Dermis microvascular lymphatic vessel endothelial cell (primary cell): ENCODE measurements at places on chromosomes 4 and X. TPM values are rescaled to one million over a fixed set of nuclear protein-coding genes. Genes with fewer than 3 reads are reported as not detected.

DNA sequence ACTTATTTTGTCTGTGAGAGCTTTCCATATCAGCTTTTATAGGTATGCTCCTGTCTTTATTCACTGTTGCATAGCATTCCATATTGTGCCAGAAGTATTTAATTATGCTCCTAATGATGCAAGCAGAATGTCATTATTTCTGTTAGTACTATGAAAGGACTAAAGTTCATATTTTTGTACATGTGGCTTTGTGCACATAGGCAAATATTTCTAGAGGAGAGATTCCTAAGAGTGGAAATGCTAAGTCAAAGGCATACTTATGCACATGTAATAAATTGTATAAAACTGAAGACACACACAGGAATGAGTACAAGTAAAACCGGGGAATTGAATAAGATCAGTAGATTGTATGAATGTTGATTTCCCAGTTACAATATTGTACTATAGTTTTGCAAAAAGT, 1.9 kb upstream of the ASB9 start:
- DNase-seq = no peak

GRCh38 chr4:176959980-176960379, 167.3 kb upstream of the VEGFC start:
- no peak for DNase-seq

DNA sequence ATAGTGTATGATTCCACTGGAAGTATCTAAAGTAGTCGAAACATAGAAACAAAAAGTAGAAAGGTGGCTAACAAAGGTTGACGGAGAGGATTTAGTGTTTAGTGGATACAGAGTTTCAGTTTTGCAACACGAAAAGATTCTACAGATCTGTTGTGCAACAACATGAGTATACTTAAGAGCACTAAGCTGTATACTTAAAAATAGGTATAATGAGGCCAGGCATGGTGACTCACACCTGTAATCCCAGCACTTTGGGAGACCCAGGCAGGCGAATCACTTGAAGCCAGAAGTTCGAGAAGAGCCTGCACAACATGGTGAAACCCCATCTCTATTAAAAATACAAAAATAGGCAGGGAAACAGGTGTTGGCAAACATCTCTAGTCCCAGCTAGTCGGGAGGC, 7.9 kb upstream of the ATRX start:
- no peak for DNase-seq

GRCh38 chr4:3762264-3762663, 3.9 kb upstream of the ADRA2C start:
- no peak for DNase-seq

DNA sequence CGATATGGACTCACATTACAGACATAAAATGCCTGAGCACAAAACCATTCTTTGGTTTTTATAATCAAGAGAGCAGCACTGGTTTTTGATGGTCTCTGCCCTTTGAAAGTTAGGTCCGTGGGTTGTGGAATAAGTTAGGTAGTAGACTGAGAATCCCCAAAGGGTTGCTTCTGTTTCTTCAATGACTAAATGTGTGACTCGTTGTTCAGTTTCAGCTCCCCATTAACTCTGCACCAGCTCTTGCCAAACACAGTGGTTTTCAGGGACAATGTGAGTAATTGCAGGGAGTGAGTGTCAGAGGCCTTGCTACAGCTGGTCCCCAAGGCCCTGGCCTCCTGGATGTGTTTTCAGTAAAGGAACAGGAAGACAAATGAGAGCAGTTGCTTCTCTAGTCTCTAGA, 24.8 kb downstream of the SMIM20 start:
- DNase-seq = no peak

DNA sequence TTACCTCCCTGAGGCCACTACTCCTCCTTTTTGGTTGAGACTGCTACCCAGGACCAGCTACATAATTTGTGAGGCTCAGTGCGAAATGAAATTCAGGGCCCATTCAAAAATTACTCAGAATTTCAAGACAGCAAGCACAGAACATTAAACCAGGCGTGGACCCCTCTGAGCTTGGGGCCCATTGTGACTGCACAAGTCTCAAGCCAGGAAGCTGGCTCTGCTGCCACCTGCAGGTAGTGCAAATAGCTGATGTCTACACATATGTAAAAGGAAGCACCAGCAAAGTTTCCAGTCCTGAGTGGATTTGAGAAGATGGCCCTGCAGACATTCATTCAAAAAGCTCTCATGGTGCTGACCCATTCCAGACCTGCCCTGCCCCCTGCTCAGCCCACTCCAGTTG, 213.4 kb upstream of the LNX1 start:
- peak; percentile 14 for DNase-seq

GRCh38 chrX:10243106-10243505, 86.3 kb downstream of the CLCN4 start:
- peak; percentile 45 for DNase-seq

- no peak for DNase-seq
Measured at GRCh38 chr4:146975036-146975435, 29.4 kb upstream of the TTC29 start.

- DNase-seq = peak; percentile 21
Measured at GRCh38 chr4:126777649-126778048, 855.1 kb upstream of the INTU start.

GRCh38 chr4:169266081-169266480, 4.7 kb downstream of the SH3RF1 start:
- no peak for DNase-seq

- DNase-seq = no peak
Measured at GRCh38 chrX:28851871-28852270, 264.6 kb downstream of the IL1RAPL1 start.

GRCh38 chrX:2828959-2829411, 255 bp downstream of the GYG2 start:
- no peak for DNase-seq

DNA sequence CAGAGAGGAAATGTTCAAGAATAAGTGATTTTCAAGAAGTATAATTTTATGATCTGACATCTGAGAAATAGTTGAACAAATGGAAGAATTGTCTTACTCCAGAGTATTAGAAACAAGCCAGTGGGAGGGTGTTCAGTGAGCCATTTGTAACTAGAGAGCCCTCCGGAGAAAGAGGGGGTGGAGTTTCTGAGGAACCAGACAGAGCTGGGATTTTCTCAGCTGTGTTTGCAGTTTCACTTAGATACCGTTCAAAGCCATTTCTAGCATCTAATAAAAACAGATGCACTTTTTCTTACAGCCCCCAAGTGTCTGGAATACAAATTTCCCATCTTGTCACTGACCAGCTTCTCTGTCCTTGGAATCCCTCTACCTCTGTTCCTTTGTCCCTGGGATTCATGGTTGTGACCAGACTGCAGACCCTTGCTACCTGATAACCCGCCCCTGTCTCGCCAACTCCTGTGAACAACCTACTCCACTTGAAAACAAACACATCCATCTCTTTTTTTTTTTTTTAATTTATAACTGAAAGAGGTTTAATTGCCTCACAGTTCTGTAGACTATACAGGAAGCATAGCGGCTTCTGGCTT, 132.8 kb upstream of the KLF3 start:
- no peak for DNase-seq

GRCh38 chr4:7716010-7716721, 223.5 kb downstream of the AFAP1 start:
- no peak for DNase-seq

- DNase-seq = no peak
Measured at GRCh38 chr4:3715061-3715854, 50.9 kb upstream of the ADRA2C start.

GRCh38 chr4:145531223-145531622, 49.6 kb downstream of the SMAD1 start:
- DNase-seq = no peak

DNA sequence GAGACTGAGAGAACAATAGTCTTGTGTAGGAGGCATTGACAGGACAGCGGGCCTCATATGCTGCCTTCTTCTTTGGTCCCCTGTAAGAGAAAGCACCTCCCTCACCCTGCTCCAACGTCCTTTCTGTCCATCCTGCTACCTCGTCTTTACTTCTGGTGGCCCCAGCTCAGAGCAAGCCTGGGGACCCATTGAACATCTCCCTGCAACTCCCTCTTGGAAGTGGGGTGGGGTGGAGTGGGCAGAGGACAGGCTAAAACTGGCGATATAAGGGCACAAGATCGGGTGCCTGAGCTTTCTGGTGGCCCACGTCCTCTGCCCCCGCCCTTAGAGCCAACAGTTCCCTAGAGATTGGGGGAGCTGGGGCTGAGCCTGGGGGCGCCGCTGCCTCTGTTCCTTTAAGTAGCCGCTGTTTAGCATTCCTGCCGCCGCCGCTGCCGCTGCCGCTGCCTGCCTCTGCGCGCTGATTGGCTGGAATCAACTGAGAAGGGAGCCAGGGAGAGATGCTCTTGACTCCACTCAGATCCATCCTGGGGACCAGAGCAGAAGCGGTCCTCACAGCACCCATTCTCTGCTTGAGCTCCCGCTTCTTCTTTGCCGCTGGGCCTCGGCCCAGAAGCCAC, at the start of gene DLG3:
TSS of gene DLG3 (plus strand) at position 510 of the 620 bp plus-strand sequence. CDS start 367 bp downstream, outside the sequence.
- DNase-seq = no peak

DNA sequence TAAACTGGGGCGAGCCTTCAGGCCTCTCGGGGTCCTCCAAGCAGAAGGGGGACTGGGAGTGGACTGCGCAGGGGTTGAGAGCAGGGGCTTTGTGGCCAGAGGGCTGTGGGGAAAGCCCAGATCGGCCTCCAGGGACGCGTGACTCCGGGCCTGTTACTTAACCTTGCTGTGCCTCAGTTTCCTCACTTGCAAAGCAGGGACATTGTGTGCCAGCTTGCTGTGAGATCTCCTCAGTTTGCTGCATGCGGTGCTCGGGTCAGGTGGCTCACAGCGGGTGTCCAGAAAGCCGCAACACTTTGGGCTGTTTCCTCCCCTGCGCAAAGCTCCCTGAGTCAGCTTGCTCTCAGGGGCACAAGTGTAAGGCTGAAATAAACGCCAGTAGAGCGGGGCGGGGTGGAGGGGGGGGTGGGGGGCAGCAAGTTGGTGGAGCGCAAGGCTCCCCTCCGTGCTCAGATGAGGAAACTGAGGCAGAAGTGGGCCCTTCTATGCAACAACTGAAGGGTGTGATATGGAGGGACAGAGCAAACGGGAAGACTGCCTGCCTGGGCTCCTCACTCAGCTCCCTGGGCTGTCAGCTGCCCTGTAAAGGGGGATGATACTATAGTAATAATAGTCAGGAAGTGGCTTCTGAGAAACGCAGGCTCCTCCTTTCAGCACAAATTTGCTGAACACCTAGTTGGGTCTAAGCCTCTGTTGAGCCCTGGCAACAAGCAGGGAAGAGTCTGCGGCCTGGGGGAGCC, 101.0 kb downstream of the HMX1 start:
- no peak for DNase-seq

DNA sequence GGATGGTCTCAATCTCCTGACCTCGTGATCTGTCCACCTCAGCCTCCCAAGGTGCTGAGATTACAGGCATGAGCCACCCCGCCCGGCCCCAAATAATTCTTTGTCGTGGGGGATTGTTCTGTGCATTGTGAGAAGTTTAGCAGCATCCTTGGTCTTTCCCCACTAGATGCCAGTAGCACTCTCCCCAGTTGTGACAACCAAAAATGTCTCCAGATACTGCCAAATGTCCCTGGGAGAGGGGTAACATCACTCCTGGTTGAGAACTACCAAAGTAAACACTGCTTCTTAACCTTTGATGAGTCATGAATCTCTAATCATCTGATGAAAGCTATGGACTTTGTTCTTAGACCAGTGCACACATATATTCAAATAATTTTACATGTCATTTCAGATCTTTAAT, 90.7 kb upstream of the BRS3 start:
- DNase-seq = no peak

GRCh38 chr4:102256321-102256720, 89.0 kb downstream of the SLC39A8 start:
- DNase-seq = no peak

DNA sequence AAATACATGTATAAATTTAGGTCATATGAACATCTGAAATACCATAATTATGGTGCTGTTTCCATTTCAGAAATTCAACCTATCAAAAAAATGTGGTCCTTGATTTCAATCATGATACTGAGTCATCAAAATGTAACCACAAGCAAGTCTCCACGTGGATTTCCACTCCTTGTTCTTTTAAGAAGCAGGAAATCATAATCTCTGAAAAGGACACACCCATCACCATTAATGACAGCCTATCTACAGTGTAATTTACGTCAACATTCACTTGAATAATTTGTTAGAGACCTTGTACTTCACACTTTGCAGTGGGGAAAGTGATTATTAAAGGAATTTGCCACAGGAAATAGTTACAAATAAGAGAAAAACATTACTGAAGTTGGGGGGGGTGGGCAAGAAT, 17.7 kb upstream of the SLC7A11 start:
- peak; percentile 52 for DNase-seq

DNA sequence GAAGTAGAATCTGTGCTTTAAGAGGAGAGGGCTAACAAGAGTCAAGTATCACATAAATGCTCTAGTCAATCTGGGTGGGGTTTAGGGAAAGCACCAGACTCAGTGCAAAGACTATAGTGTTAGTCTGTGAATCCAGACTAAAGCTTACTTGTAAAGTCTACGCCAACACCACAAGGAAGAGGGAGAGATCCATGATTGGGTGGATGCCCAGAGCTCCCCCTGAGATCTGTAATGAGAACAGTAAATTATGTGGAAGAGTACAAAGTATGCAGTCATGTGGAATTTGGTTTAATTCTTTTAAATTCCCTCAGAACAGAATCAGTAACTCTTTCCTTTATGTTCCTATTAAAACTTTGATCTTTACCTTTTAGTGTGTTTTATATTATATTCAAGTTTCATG, 354.7 kb upstream of the SPANXN4 start:
- no peak for DNase-seq

- no peak for DNase-seq
Measured at GRCh38 chr4:127469959-127470809, 162.6 kb upstream of the INTU start.

DNA sequence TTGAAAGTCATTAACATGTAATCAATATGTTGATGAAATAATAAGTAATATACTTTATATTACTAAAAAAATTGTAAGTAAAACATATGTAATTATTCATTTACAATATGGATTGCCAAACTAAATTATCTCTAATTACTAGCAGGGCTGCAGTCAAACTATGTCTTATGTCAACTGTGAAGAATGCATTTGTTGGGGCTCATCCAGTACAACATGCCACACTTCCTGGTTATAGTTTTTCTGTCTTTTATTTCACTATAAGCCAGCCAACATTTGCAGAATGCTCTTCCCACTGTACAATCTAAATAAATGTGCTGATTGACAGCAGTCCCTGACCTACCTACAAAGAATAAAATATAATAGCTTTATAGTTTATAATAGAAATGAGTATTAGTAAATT, 975.4 kb upstream of the NDST4 start:
- no peak for DNase-seq

- DNase-seq = no peak
Measured at GRCh38 chr4:174122705-174123104, 160.8 kb downstream of the FBXO8 start.

- DNase-seq = no peak
Measured at GRCh38 chrX:23901060-23901459, 6.7 kb downstream of the APOO start.

Gene CXCL3
- total RNA-seq = under 0.01 and 0.13 TPM in 2 replicates

Gene MAGT1
- 200 and 209 TPM in 2 replicates for total RNA-seq

Gene ERCC6L
- total RNA-seq = 1.3 and 3.6 TPM in 2 replicates

Gene SLIT2
- 0.13 and 0.38 TPM in 2 replicates for total RNA-seq

Gene KLHL34
- total RNA-seq = not detected in 2 replicates

Gene BTC
- not detected in 2 replicates for total RNA-seq

Gene RAB40A
- total RNA-seq = 0.13 TPM in 1 of 2 replicates, not detected in the other

Gene FGFR3
- 0.64 and 2.4 TPM in 2 replicates for total RNA-seq

Gene HSD17B13
- total RNA-seq = under 0.01 and 0.13 TPM in 2 replicates

Gene PASD1
- total RNA-seq = not detected in 2 replicates

Gene CLIC2
- total RNA-seq = 11.2 and 15.6 TPM in 2 replicates

Gene APELA
- not detected in 2 replicates for total RNA-seq

Gene OTUD6A
- total RNA-seq = not detected in 2 replicates

Gene RTL5
- total RNA-seq = 0.13 and 0.38 TPM in 2 replicates

Gene FGF13
- 20.4 and 25.7 TPM in 2 replicates for total RNA-seq

Gene MAGEB2
- not detected in 2 replicates for total RNA-seq

Gene SLC26A1
- 0.13 TPM in 2 replicates for total RNA-seq
